Stimulated activated CD4-positive, alpha-beta T cell treated with anti-CD3 and anti-CD28 coated beads, Interleukin-12 subunit alpha, Interleukin-12 subunit beta, amount 100 ng/mL, for 24 hours (primary cell): ENCODE measurements at places on chromosomes 1 and 21.

DNA sequence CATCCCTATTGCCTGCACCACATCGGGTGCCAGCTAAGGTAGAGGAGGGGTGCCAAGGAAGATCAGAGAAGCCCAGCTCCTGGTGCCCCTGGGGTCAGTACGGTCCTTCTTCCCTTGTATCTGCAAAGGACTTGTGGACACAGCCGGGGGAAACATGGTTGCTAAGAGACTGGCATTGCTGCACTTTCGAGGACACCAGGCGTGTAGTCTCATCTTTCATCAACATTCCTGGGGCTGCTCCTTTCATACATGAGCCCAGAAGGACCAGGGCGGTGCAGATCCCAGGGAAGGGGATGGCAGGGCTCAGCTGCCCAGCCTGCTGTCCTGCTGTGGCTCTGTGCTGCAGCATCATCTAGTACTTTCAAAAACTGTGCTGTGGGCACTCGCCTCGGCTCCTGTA, 61.0 kb downstream of the RUNX1 start:
- no peak for DNase-seq

- no peak for DNase-seq
Measured at GRCh38 chr1:106254748-106255147, 801.7 kb upstream of the PRMT6 start.

GRCh38 chr1:209837671-209838070, 9.9 kb downstream of the UTP25 start:
- DNase-seq, result no peak

GRCh38 chr1:226425004-226425378, 17.1 kb upstream of the PARP1 start:
- no peak for DNase-seq

GRCh38 chr1:166740668-166741276, 98.5 kb upstream of the POGK start:
- no peak for DNase-seq

DNA sequence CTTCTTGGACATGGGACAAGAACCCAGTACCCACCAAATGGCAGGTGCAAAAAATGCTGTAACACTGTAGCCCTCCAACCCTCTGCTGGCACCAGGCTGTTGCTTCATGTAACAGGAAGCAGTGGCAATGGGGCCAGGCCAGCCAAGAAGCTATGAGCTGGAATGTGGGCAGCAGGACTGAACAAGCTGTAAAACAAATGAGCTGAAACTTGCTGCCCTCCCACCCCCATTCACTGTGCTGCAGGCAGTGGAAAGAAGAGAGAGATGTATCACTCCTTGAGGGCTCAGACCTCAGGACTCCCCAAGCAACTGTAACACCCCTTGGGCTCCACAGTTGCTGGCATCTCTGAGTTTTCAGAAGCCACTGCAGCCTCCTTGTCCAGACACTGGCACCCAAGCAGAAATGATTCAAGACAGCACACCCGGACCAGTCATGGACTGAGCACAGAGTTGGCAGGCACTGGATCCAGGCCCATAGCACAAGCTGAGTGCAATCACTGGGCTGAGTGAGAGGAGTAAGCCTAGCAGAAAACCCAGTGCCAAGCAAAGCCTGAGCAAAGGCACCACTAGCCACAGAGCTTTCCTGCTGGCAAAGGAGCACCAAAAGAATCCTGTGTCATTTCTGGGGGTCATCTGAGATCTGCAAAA, 321.4 kb upstream of the CXADR start:
- DNase-seq, result no peak

GRCh38 chr21:35232545-35233176, 183.6 kb upstream of the RUNX1 start:
- DNase-seq, result no peak

DNA sequence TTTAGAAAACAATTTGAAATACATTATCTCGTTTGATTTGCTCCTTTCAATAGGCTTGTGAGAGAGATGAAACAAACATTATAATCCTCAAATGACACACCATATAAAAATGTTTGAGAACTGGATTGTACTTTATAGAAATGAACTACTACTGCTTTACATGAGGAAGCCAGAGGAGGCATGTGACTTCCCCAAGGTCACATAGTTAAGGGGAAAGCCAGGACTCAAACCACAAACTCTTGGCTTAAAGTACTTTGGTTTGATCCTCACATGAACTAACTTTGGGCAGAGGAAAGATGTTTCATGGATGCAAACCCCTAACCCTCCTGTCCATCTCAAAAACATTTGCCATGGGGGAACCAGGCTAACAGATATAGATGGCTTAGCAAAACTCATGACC, 4.7 kb downstream of the ARHGEF11 start:
- no peak for DNase-seq

- peak; percentile 68 for DNase-seq
Measured at GRCh38 chr21:32411350-32412161, 950 bp upstream of the EVA1C start.

DNA sequence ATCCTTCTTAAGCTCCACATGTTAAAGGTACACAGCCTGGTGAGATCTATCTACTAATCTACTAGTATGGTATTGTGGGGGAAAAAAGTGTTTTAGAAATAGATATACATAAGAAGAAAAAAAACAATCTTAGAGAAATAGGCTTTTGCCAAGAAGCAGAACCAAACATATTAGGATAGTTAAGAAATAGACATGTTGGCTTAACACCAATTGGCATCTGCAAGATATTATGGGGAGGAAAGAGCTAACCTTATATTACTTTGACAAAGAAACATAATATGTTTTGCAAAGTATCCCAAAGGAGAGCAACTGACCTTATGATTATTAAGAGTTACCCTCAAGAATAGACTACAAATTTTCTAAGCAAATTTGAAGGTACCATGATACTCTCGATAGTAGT, 202.9 kb downstream of the BRINP3 start:
- no peak for DNase-seq

DNA sequence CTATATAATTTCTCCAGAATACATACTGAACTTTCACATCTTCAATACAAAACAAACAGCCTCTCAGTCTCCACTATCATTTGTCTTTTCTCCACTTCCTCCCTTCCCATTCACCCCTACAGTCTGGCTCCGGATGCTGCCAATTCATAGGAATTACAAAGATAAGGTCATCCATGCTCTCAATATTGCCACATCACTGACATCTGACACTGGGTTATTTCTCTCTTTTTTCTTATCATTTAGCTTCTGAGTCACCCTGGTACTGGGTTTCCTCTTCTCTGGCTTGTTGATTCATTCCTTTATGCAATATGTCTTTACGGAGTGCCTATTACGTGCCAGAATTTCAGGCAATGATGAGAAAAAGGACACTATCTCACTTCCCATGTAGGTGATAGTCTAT, 3.1 kb upstream of the SH3BP5L start:
- DNase-seq, result no peak

DNA sequence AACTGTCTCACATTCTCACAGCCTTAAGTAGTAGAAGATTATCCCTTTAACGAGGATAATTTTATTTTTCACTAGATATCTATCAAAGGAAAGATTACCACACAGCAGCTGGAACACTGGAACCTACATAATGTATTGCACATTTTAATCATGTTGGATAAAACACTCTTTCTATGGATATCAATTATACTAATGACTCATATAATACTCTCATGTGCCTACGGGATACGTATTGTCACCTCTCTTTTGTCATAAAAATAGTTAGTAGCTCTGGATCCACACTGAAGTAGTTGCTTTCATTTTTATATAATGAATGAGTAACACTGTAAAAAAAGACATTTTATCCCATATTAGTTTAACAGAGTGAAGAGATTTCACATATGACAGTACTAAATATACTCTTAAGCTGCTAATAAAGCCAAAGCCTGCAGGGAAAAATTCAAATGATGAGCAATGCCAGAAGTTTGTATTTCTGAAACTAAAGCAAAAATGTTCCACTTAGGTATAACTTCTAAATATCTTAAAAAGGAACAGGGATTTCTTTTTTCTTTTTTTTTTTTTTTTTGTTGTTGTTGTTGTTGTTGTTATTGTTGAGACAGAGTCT, 408.7 kb upstream of the PKN2 start:
- no peak for DNase-seq

DNA sequence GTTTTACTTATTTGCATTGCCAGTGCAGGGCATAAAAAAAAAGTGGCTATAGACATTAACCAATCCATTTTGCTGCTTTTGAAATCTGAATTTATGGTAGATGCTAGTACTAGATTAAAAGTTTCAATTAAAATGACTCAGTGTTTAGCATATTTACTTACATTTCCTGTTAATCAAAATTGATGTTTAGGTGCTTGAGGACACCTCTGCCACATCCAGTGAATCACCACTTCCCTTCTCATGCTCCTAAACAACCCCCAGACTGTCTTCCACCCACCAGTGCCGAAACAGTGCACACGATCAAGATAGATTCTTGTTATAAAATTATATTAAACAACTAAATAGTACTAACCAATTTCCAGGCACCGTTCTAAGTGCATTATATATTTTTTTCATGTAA, 32.7 kb downstream of the HSD17B7 start:
- no peak for DNase-seq

DNA sequence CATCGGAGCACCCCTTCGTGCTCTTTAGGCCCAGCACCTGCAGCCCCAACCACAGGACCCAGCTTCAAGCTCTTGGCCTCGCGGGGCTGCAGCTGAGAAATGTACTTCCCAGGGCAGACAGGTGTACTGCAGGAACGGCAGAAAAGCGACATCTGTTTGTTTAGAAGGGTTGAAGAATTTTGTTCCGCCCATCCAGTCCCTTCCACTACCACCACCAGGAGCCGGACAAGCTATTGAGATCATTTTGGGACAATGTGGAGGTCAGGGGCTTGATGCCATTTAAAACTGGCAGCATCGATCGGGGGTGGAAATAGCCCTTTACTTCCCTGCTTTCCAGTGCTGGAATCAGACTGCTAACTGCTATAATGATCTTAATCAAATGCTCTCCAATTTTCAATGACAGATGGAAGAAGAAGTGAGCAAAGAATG, 1.7 kb downstream of the SERTAD4 start:
- DNase-seq, result no peak

GRCh38 chr1:114341299-114341698, 169.7 kb downstream of the TRIM33 start:
- DNase-seq, result no peak

- DNase-seq, result no peak
Measured at GRCh38 chr1:52880206-52880605, 37.6 kb downstream of the ZYG11A start.

- no peak for DNase-seq
Measured at GRCh38 chr1:40017951-40018575, 22.5 kb upstream of the CAP1 start.

DNA sequence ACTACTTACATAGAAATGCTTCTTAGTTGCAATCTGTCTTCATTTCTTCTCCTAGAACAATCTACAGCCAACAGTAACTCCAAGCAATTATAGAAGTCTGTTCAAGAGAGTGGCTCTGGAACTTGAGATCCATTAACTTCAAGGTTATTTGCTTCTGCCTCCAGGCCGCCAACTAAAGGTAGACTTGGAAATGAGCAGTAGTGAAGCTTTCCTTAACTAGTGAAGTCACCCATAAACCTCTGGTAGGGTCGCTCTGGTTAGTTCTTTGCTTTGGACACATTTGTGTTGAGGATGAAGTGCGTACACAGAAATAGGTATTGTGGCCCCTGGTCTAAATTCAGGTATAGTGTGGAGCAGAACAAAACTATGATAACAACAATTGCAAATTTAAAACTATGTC, 809.9 kb upstream of the RGS18 start:
- DNase-seq, result no peak

DNA sequence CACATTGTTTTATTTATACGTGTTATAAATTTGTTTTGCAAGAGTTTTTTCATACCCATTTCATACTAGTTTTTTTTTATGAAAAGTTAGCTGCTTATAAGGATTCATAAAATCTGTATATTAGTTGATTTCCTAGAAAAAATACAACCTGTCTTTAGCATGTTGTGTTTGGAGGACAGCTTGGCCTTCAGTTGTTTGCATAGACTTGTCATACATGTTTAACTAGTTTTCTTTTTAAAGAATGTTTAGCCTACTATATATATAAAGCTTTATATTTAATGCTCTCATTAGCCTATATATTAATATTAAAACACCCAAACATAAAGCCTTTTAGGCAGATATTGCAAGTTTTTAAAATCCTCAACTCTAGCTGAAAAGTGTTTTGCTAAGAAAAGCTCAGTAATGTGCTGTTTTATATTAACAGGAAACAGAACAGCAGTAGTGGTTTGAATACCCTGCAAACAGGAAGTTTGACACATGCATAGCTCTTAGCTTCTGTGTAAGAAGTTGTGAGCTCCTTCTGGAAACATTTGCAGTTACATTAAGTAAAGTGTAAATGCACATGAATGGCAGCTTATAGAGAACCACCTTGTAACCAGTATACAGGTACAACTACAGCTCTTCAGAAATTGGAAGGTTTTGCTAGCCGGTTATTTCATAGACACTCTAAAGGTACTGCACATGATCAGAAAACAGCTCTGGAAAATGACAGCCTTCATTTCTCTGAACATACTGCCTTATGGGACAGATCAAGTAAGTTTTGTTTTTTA, at the start of gene PRKACB:
TSS of gene PRKACB (plus strand) at position 476 of the 770 bp plus-strand sequence. CDS start at position 567, 91 bp downstream.
- DNase-seq, result no peak

DNA sequence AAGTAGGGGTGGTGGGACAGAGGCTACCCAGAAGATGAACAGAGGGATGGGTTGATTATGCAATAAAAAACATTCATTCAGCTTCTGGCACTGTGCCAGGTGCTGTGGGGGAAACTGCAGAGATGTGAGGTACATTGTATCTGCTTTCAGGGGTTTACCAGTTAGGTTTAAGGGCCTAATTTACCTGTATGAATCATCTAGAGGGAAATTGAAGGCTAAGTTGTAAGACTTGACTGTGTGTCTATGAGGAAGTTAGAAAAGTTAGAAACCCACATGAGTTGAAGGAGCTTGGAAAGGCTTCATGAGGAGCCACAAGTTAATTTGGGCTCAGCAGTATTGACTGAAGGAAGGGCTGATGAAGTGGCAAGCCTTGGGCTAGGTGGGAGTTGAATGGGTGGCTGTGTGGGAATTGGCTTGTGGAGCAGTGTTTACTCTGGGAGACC, 36.7 kb upstream of the APOBEC4 start:
- no peak for DNase-seq

DNA sequence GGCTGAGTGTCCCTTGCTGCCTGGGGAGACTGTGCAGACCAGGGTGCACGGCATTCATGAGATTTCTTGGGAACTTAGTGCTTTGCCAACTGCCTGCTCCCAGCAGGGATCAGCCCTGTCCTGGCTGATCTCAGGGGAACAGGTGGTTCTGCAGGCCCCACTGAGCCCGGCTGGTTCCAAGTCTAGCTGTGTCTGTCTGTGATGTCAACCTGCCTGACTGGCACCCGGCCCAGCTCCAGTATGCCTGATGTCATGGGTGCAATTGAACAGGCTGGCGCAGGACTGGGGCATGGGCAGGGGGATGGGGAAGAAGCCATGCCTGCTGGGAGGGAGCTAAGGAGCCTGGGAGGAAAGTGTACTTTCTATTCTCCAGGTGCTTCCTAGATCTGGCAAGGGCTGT, 227.1 kb downstream of the GRIK3 start:
- DNase-seq, result no peak

GRCh38 chr1:241586905-241587512, 53.2 kb downstream of the CHML start:
- DNase-seq, result no peak

- no peak for DNase-seq
Measured at GRCh38 chr1:90924982-90925381, 96.9 kb downstream of the ZNF644 start.

- DNase-seq, result no peak
Measured at GRCh38 chr1:82299656-82300055, 498.9 kb downstream of the ADGRL2 start.
